ENCODE measurements at places on chromosomes 7 and 10.

- no peak for DNase-seq
Measured at GRCh38 chr10:88707429-88708155, 1.5 kb downstream of the LIPK start.

GRCh38 chr7:1386623-1387220, 72.5 kb downstream of the MICALL2 start:
- DNase-seq: no peak

DNA sequence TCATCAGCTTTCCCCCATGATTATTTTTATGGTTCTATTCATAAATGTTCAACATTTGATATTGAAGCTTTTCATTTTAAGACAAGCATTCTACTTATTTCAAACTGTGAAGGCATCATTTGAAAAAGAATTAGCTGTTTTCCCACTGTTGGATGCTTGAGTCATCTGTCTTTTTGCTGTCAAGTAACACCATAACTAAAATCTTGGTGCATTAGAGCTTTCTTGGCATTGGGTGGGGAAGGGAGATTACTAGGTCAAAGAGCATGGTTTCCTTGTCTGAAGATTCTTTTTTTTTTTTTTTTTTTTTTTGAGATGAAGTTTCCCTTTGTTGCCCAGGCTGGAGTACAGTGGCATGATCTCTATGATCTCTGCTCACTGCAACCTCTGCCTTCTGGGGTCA, 68.5 kb downstream of the CTBP2 start:
- no peak for DNase-seq

DNA sequence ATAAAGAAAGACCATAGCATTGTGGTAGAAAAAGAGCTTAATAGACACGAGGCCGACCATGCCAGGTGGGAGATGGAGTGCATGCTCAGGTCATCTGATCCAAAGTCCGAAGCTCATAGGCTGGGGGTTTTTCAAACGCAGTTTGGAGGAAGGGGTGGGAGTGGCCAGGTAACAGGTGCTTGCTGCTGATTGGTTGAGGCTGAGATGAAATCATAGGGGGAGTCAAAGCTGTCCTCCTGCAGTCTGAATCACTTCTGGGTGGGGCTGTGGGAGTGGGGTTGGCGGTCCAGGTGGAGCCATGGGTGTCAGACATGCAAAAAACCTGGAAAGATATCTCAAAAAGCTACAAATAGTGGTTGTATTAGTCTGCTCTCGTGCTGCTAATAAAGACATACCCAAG, 2.8 kb upstream of the ERCC6 start:
- no peak for DNase-seq

GRCh38 chr7:133702078-133702477, 425.1 kb upstream of the LRGUK start:
- DNase-seq: no peak

DNA sequence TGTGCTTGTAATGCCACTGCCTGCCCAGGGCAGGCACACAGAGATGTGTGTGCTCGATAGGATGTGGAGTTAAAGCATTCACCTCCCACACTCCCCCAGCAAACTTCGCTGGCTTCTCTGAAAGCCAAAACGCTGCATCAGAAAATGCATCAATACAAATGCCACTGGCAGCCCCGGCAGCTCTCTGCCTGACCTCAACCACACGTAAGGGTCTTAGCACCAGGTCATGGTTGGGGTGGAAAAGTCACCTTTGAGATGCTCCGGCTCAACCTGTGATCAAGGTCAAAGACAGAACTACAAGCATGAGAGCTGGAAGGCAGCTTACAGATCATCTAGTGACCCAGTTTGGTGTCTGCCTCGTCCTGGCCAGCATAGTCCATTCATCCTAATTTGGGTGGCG, 114.4 kb upstream of the NANOS1 start:
- no peak for DNase-seq

DNA sequence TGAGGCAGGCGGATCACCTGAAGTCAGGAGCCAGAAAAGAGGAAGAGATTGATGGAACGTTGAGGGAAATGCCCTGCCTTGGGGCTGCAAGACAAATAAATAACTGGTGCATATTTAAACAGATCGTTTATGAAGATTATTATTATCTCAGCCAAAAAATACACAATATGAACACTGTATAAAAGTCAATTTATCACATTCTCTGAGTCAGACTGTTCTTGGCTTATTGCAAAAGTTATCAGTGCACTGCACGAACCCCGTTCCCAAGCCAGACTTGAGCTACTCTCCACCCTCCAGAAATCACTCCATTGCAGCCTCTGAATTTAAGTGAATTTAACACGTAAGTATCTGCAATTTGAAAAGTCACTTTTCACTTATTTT, 1.6 kb downstream of the DNMBP start:
- no peak for DNase-seq

GRCh38 chr10:30798646-30799185, 169.2 kb upstream of the LYZL2 start:
- no peak for DNase-seq

DNA sequence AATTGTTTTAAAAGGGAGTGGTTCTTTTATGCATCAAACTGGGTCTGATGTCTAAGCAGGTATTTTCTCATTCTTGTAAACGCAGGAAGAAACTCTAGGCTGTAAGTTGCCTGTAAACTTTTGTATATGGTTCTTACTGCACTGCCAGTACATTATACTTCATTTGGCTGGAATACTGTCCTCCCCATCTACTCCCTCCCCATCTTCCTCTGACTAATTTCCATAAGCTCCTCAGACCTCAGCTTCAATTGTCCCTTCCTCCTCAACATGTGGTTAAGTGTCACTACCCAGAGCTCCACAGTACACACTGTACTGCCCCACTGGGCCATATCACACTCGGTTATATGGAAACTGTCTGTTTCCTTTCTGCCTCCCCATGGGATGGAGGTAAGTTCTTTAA, 161.4 kb upstream of the MDFIC start:
- no peak for DNase-seq

DNA sequence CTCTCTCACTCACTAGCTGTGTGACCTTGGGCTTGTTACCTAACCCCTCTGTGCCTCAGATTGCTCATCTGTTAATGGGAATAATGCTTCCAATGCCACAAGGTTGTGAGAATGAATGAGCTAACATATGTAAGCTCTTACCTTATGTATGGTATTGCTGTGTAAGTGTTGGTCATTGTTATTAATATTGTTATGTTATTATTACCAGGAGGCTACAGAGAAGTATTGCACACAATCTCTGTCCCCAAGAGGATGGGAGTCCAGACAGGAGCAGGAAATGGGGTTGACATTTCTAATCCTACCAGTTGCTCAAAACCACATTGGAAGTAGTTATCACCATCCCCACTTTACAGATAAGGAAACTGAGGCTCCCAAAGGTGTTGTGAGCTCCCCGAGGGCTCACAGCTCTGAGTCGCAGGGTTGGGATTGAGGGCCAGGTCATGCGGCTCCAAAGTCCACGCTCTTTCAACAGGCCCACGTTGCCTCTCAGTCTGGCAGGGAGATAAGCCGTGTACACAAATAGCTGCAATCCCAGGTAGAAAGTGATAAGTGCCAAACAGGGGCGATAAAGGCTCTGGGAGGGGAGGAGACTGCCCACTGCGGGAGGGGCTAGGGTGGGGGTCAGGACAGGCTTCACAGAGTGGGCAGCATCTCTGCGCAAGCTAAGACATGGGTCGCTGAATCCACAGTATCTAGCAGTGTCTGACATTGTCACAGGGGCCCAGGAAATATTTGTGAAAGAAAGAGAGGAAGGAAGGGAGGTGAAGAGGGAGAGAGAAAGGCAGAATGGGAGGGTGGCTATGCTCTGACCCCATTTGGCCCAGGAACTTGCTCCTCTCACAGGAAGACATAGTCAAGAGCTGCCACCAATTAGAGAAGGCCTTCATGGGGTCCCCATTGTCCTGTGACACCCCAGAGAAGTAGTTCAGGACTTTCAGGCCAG, 9.6 kb upstream of the ZMIZ1 start:
- no peak for DNase-seq

DNA sequence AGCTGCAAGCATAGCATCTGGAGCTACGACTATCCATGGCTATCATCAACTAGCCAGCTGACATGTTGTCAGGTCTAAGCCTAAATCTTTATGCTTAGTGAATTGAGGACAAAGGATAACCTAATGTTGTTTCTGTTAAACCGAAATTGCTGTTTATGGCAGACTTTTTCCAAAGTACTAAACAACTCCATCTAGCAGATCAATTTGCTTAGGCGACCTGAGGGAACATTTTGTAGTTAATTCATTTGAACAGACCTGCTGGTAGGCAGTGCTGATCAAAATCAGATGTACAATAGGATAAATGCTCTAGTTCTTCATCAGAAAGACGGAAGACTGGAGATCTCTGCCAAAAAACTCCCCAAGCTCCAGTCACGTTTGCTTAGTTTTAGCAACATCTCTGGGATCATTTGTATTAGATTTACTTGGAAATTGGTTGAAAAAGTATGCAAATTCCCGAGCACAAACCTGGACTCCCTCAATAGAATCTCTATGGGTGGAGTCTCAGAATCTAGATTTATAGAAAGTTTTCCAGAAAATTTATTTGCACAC, 301.6 kb upstream of the NRP1 start:
- DNase-seq: no peak

GRCh38 chr7:47498229-47499056, 83.5 kb downstream of the TNS3 start:
- no peak for DNase-seq

- DNase-seq: no peak
Measured at GRCh38 chr10:77226853-77227565, 410.6 kb downstream of the KCNMA1 start.

GRCh38 chr10:3704565-3705325, 80.3 kb downstream of the KLF6 start:
- no peak for DNase-seq

GRCh38 chr7:158809596-158809995, 19.7 kb downstream of the ESYT2 start:
- DNase-seq: no peak

DNA sequence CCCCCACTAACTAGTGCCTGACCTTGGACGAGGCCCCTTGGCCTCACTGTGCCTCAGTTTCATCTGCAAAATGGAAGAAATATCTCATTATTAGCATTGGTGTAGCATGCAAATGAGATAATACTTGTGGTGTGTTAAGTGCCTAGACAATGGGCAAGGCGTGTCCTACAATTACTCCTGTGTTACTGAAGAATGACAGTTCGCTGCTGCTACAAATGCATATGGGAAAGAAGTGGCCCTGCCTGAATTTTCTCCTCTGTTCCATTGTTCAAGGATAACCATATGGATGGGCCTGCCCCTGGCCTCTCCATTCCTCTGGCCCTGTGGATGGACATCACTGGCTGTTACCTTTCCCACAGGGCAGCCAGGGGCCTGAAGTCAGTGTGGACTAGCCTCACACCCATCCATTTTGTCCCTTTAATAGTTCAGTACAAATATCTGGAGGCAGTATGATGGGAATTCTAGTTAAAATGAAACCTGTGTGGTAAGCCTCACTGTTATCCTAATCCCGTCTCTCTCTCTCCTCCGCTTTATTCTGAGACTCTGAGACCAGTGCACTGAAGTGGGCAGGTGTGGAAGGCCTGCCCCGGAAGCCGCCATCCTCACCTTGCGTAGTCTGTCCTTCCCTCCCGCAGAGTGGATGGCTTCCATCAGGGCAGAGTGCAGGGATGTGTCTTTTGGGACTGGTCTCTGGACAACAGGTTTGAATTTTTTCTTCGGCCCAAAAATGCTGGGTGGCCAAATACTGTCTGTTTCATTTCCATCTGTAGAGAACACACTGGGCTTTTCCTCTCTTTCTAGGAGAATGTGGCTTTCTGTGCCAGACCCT, 244.6 kb upstream of the GRB10 start:
- no peak for DNase-seq

- DNase-seq: no peak
Measured at GRCh38 chr10:62843600-62843999, 27.4 kb upstream of the EGR2 start.

DNA sequence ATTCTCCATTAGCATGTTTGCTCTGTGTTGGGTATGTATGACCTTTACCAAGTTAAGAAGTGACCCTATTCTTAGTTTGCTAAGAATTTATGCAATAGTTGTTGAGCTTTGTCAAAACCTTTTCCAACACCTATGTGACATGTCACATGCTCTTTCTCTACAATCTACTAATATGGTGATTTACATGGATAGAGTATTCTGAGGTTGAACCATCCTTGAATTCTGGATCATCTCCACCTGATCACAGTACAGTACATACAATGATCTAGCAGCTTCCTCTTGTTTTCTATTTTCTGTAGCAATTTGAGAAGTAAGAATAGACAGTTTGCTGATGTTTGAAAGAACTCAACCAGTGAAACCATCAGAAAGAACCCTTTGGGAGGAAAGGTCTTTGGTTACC, 101.2 kb upstream of the PDGFA start:
- DNase-seq: no peak

GRCh38 chr10:59906417-59907202, at the start of gene CCDC6:
Gene CCDC6 (minus strand): TSS chr10:59906556. CDS start chr10:59906424, 132 bp downstream.
- DNase-seq: peak; percentile 88

GRCh38 chr7:24829787-24830186, 72.5 kb upstream of the GSDME start:
- DNase-seq: no peak

DNA sequence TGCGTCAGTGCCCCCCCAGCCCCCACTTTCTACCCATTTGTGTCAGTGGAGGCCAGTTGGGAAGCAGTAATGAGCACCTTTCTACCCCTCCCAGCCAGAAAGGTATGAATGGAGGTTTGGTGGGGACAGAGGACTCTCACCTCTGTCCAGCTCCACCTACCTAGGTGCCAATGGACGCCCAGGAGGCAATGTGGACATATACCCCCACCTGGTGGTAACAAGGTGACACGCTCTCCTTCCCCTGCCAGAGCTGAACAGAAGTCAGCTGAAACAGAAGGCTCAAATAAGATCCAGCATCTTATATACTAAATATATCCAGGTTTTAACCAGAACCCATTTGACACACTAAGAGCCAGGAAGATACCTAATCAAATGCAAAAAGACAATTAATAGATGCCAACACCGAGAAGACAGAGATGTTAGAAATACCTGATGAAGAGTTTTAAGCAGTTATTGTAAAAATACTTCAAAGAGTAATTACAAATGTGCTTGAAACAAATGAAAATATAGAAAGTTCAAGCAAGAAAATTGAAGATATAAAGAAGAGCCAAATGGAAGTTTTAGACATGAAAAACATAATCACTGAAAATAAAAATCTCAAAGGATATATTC, 18.4 kb upstream of the SORCS3 start:
- DNase-seq: no peak

- DNase-seq: no peak
Measured at GRCh38 chr7:20030915-20031362, 186.2 kb downstream of the MACC1 start.

- no peak for DNase-seq
Measured at GRCh38 chr10:62130948-62131347, 137.7 kb downstream of the RTKN2 start.

GRCh38 chr7:71731740-71732139, 599.8 kb downstream of the GALNT17 start:
- no peak for DNase-seq

- no peak for DNase-seq
Measured at GRCh38 chr10:15046626-15047025, 2.9 kb downstream of the OLAH start.

- no peak for DNase-seq
Measured at GRCh38 chr7:46554688-46555422, 633.8 kb upstream of the IGFBP3 start.

GRCh38 chr7:2032876-2033407, 199.8 kb downstream of the MAD1L1 start:
- no peak for DNase-seq

Measured in stimulated activated CD8-positive, alpha-beta memory T cell treated with anti-CD3 and anti-CD28 coated beads, Interleukin-4, amount 100 ng/mL, for 1 hour (primary cell).